ENCODE measurements at places on chromosomes 7 and 10. TPM values are rescaled to one million over a fixed set of nuclear protein-coding genes. Genes with fewer than 3 reads are reported as not detected.

Gene TSPAN33
- total RNA-seq: 6.5 TPM

- DNase-seq: peak; percentile 90
- H3K27me3 ChIP-seq: no peaks in the 10 kb centered on the region
- no peak overlapping the region for H3K4me3 ChIP-seq
- no peaks in the 10 kb centered on the region for H3K36me3 ChIP-seq
- H3K27ac ChIP-seq: peak overlapping the region; percentile 96
- peaks cover 21% of the 10 kb centered on the region for H3K4me1 ChIP-seq
Observed at GRCh38 chr7:94182066-94182465, 177.9 kb upstream of the BET1 start.

GRCh38 chr7:116240024-116240668 is 29.8 kb downstream of the TES start:
- no peak for DNase-seq
- H3K27ac ChIP-seq: no peak overlapping the region
- peaks cover 26% of the 10 kb centered on the region for H3K36me3 ChIP-seq
- no peaks in the 10 kb centered on the region for H3K4me1 ChIP-seq
- H3K27me3 ChIP-seq: no peaks in the 10 kb centered on the region

DNA sequence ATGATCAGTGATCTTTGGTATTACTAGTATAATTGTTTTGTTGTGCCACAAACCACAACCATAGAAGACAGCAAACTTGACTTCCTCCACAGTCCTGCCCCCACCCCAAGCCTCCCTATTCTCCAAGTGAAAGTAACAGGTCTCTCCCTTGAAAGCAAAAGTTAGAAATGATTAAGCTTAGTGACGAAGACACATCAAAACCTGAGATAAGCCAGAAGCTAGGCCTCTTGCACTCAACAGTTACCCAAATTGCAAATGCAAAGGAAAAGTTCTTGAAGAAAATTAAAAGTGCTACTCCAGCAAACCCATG is 7.5 kb downstream of the SAR1A start:
- H3K27ac ChIP-seq: no peak overlapping the region
- H3K4me3 ChIP-seq: no peak overlapping the region
- peaks cover 56% of the 10 kb centered on the region for H3K36me3 ChIP-seq
- peaks cover 12% of the 10 kb centered on the region for H3K4me1 ChIP-seq
- DNase-seq: no peak
- no peaks in the 10 kb centered on the region for H3K27me3 ChIP-seq

GRCh38 chr7:17274551-17275245 is 23.8 kb upstream of the AHR start:
- no peaks in the 10 kb centered on the region for H3K36me3 ChIP-seq
- peak; percentile 87 for DNase-seq

DNA sequence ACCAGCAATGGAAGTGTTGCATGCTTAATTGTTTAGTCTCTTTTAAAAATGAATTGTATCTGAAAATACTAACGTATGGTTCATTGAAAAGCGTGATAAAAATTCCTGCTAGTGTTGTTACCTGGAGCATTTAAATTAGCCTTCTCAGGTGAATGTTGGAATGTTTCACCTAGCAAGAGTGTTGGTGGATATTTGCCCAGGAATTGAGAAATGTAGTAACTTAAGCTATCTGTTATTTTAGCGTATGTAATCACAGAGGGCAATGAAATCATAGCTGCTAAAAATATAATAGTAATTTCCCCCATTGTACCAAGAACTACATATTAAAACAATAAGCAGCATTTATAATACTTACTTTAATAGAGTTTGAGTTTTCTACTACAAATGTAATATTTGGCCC is 166.1 kb upstream of the KIAA1217 start:
- no peaks in the 10 kb centered on the region for H3K27me3 ChIP-seq
- no peak overlapping the region for H3K27ac ChIP-seq
- no peak overlapping the region for H3K4me3 ChIP-seq
- no peaks in the 10 kb centered on the region for H3K36me3 ChIP-seq
- H3K4me1 ChIP-seq: no peaks in the 10 kb centered on the region

GRCh38 chr10:133159950-133160825 is at the start of gene KNDC1:
Gene KNDC1 (plus strand): TSS chr10:133160219. CDS start chr10:133160468, 249 bp downstream.
- H3K36me3 ChIP-seq: no peaks in the 10 kb centered on the region
- no peak within 1 kb of the TSS for H3K27ac ChIP-seq

GRCh38 chr10:3237530-3237929 is 64.9 kb upstream of the PITRM1 start:
- no peaks in the 10 kb centered on the region for H3K27me3 ChIP-seq
- no peaks in the 10 kb centered on the region for H3K36me3 ChIP-seq
- no peak overlapping the region for H3K27ac ChIP-seq
- peaks cover 15% of the 10 kb centered on the region for H3K4me1 ChIP-seq
- DNase-seq: no peak
- no peak overlapping the region for H3K4me3 ChIP-seq

- DNase-seq: no peak
- H3K4me3 ChIP-seq: no peak overlapping the region
- no peaks in the 10 kb centered on the region for H3K27me3 ChIP-seq
- peaks cover 26% of the 10 kb centered on the region for H3K4me1 ChIP-seq
- H3K36me3 ChIP-seq: no peaks in the 10 kb centered on the region
- H3K27ac ChIP-seq: no peak overlapping the region
Observed at GRCh38 chr7:1914743-1915142, 244.7 kb downstream of the ELFN1 start.

DNA sequence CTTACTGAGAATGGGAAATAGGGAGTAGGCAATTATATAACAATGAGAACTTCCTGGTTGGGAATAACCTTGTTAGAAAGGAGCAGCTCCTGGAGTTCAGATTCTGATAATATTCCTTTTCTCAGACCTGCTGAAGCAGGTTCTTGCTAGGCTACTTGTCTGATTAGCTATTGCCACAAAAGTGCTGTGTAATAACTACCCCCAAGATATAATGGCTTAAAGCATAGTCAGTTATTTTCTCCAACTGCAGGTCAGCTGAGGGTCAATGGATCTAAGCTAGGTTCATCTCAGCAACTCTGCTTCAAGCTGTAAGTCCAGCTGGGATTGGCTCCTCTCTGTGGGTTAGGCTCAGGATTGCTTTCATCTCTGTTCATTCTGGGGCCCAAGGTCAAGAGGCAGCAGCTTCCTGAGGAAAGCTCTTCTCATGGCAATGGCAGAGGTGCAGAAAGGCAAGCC is 9.4 kb upstream of the CNOT4 start:
- DNase-seq: no peak
- H3K4me3 ChIP-seq: no peak overlapping the region
- H3K27ac ChIP-seq: no peak overlapping the region
- H3K27me3 ChIP-seq: no peaks in the 10 kb centered on the region
- H3K4me1 ChIP-seq: no peaks in the 10 kb centered on the region

- peaks cover 7% of the 10 kb centered on the region for H3K4me1 ChIP-seq
- no peak for DNase-seq
Observed at GRCh38 chr7:124570558-124570957, 195.0 kb downstream of the GPR37 start.

DNA sequence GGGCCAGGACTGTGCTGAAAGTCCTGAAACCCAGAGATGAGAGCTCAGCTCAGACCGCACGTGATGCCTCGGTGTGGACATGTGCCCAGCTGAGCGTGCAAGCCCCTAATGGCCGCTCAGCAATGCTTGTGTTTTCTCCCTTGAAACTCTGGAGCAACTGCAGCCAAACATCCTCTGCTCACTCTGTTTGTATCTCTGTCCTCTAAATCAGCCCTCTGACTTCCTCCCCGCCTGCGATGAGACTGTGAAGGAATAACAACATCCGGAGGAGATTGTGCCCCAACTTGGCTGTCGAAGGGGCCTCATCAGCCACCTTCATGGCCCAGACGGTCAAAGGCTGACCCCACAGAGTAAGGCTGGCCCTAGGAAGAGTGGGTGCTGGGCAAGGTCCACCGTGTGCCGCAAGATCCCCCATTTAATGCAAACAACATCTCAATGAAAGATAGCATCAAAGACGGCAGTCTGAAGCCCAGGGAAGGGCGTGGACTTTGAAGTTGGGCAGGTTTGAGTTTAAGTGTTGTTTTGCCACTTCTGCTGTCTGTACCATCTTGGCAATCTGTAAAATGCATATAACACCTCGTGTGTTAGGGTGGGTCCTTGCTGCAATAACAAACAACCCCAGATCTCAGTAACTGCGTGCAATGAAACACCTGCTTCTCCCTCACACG is 39.9 kb downstream of the CALML3 start:
- H3K27me3 ChIP-seq: no peaks in the 10 kb centered on the region
- peak overlapping the region; percentile 45 for H3K27ac ChIP-seq
- peaks cover 46% of the 10 kb centered on the region for H3K4me1 ChIP-seq
- H3K4me3 ChIP-seq: no peak overlapping the region

All from astrocyte (in vitro differentiated cells and primary cell).